Tibial artery (tissue), 4 donors: ENCODE measurements at places on chromosomes 7 and 10.

DNA sequence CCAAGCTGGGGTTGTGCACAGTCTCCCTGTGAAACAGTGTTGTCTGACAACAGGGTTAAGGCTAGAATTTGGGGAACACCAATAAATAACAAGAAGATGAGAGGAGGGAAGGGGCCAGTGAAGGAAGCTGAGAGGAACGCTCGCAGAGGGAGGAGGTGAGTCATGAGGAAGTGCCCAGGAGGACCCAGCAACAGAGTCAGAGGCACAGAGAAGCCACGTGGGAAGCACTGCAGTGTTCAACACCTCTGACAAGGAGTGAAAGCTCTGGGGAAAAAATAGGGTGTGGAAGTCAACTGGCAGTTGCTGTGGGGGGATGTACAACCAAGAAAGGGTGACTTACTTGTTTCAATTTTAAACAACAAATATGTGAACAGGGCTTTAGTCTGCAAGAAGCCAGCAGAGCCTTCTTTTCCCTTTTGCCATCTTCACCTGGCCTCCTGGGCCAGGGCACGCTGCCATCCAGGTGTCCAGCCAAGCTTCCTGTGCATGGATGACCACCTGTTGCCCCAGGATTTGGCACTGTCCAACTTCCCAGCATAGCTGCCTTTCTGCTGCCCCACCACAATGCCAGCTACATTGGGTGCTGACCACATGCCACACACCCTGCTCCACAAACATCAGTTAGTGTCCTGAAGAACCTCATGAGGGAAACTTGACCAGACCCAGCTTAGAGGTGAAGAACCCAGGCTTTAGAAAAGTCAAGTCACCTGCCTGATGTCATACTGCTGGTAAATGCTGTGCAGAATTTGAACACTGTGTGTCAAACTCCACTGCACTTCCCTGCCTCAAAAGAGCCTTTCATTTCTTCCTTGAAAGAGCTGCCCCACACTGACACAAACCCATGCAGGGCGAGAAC is 69.6 kb downstream of the ATXN7L1 start:
- H3K27ac ChIP-seq: no peak overlapping the region
- H3K4me3 ChIP-seq: no peak overlapping the region
- H3K36me3 ChIP-seq: no peaks in the 10 kb centered on the region
- no peaks in the 10 kb centered on the region for H3K4me1 ChIP-seq
- no peaks in the 10 kb centered on the region for H3K27me3 ChIP-seq

DNA sequence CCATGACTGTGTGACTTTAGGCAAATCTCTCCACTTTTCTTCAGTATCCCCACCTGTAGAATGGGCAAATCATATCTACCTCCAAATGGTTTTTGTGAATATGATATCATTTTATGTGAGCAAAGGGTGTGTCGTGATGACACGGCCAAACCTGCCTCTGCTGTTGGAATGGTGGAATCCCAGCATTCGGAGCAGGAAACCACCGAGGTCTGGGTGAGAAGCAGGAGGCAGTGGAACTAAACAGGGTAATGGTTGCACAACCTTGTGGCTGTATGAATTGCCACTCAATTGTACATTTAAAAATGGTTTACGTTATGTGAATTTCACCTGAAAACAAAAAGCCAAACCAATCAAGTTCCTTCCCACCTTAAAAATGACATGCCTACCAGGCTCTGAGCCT is 131.4 kb upstream of the ZMIZ1 start:
- H3K4me1 ChIP-seq: no peaks in the 10 kb centered on the region
- no peaks in the 10 kb centered on the region for H3K36me3 ChIP-seq
- no peak for DNase-seq
- H3K27me3 ChIP-seq: no peaks in the 10 kb centered on the region
- H3K27ac ChIP-seq: no peak overlapping the region

DNA sequence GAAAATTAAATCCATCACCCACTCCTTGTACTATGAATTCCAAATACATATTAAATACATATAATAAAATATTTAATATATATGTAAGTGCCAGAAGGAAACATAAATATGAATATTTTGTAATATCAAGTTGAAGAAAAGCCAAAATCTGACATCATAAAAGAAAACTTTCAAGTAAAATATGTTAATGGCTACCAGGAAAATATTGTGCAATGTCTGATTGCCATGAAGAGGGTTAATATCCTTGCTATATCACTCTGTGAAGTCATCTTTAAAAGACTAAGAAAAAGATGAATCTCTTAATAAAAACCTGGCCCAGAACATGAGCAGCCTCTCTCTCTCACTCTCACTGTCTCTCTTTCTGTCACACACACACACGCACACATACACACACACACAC is 130.2 kb downstream of the EGFR start:
- peaks cover 75% of the 10 kb centered on the region for H3K36me3 ChIP-seq
- H3K4me3 ChIP-seq: no peak overlapping the region
- DNase-seq: no peak
- no peak overlapping the region for H3K27ac ChIP-seq
- no peaks in the 10 kb centered on the region for H3K27me3 ChIP-seq

DNA sequence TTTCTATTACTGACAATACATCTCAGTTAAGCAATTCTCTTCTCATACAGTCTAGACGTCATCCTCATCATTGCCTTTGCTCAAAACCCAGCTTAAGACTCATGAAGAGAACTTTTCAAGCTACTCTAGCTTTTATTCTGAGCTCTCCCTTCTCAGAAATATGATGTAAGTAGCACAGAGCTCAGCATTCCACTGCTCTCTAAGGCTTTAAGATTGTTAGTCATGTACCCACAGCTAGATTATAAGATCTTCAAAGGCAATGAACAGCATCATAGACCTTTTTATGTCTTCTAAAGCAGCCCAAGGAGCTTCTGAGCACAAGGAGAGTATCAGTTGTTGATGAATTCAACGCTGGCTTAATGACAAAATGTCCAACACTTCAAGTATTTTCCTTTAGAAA is 119.3 kb downstream of the NRP1 start:
- peak overlapping the region; percentile 79 for H3K27ac ChIP-seq
- no peak overlapping the region for H3K4me3 ChIP-seq
- peaks cover 55% of the 10 kb centered on the region for H3K4me1 ChIP-seq
- no peaks in the 10 kb centered on the region for H3K36me3 ChIP-seq
- H3K27me3 ChIP-seq: no peaks in the 10 kb centered on the region

DNA sequence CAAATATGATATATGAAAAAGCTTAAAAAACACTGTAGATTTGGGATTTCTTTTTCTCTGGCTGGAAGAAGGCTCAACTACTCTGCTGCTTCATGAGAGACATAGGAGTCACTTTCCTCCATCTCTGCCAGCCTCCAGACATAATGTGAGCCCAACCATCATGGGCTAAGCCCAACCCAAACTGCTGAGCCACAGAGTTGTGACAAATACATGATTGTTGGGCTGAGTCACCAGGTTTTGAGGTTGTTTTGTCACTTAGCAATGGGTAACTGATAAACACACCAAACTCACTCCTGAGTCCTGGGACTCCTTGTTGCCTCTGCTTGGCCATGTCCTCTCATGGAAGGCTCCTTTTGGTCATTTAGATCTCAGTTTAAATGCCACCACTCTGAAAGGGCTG is 381.8 kb upstream of the FZD8 start:
- H3K4me1 ChIP-seq: no peaks in the 10 kb centered on the region
- peak overlapping the region; percentile 20 for H3K27ac ChIP-seq
- H3K36me3 ChIP-seq: no peaks in the 10 kb centered on the region
- H3K27me3 ChIP-seq: no peaks in the 10 kb centered on the region
- H3K4me3 ChIP-seq: no peak overlapping the region
- DNase-seq: no peak

DNA sequence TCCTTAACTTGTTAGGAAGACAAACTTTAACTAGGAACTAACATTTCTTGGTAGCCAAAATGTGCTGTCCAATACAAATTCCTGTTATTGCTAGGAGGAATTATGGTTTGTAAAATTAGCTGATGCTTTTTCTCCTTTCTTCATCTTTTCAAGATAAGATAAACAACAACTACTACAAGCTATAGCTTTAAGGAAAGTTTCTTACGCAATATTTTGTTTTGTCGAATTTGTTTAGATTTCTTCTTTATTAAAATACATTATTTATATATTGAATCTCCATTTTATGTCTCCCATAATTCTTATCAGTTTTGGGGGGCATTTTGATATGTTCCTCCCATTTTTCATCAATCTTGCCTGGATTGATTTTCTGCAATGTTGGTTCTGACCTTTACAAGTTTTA is 277.5 kb downstream of the SUGCT start:
- no peaks in the 10 kb centered on the region for H3K36me3 ChIP-seq
- DNase-seq: no peak
- H3K4me1 ChIP-seq: no peaks in the 10 kb centered on the region
- H3K4me3 ChIP-seq: no peak overlapping the region

GRCh38 chr10:102579328-102579727 is 65.0 kb upstream of the TRIM8 start:
- DNase-seq: no peak
- H3K4me1 ChIP-seq: no peaks in the 10 kb centered on the region
- no peaks in the 10 kb centered on the region for H3K36me3 ChIP-seq
- no peaks in the 10 kb centered on the region for H3K27me3 ChIP-seq

GRCh38 chr10:45424668-45425404 is 50.8 kb downstream of the ALOX5 start:
- H3K4me1 ChIP-seq: peaks cover 16% of the 10 kb centered on the region
- DNase-seq: no peak

DNA sequence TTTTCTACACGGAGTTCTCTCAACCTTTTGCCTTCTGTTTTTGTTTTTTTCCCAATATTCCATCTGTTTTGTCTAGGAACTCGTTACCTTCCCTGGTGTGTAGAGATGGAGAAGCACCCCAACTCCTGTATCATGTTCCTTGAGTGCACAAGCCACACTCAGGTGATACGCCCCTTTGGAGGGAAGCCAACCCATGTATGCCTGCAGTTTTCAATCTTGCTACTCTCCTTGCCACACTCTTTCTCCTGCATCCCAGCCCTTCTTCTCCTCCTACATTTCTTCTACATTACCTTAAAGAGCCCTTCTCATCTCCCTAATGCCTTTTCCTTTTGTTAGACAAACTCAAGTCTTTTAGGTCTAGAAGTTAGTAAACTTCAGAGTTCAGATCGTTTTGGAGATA is 10.2 kb upstream of the SP4 start:
- DNase-seq: no peak
- H3K4me3 ChIP-seq: no peak overlapping the region
- H3K4me1 ChIP-seq: no peaks in the 10 kb centered on the region
- H3K36me3 ChIP-seq: no peaks in the 10 kb centered on the region
- H3K27me3 ChIP-seq: peaks cover 5% of the 10 kb centered on the region

DNA sequence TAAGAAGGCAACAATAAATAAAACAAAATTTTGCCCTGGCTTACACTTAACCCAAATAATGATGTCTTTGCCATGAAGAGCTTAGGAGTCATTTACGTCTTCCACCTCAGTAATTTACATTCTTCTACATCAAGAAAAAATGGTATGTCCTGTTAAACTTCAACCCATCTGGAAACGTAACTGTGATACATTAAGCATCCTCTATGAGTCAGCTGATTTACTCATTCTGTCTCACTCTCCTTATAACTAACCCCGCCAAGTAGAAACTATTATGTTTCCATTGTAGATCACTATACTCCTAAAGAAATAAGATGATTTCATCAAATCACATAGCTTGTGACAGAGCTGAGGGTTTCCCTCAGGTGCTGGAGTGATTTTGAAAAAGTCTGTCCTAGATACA is 330.7 kb downstream of the CDC14C start:
- no peak for DNase-seq
- no peak overlapping the region for H3K27ac ChIP-seq
- no peak overlapping the region for H3K4me3 ChIP-seq
- no peaks in the 10 kb centered on the region for H3K27me3 ChIP-seq
- H3K36me3 ChIP-seq: no peaks in the 10 kb centered on the region
- no peaks in the 10 kb centered on the region for H3K4me1 ChIP-seq

GRCh38 chr10:123470336-123470921 is 195.7 kb upstream of the GPR26 start:
- no peak overlapping the region for H3K27ac ChIP-seq
- no peak for DNase-seq
- H3K4me1 ChIP-seq: no peaks in the 10 kb centered on the region
- no peaks in the 10 kb centered on the region for H3K36me3 ChIP-seq
- no peaks in the 10 kb centered on the region for H3K27me3 ChIP-seq

GRCh38 chr10:101464599-101464998 is 110.6 kb downstream of the BTRC start:
- H3K4me3 ChIP-seq: no peak overlapping the region
- H3K27ac ChIP-seq: no peak overlapping the region
- DNase-seq: no peak
- peaks cover 4% of the 10 kb centered on the region for H3K36me3 ChIP-seq
- H3K4me1 ChIP-seq: peaks cover 22% of the 10 kb centered on the region

DNA sequence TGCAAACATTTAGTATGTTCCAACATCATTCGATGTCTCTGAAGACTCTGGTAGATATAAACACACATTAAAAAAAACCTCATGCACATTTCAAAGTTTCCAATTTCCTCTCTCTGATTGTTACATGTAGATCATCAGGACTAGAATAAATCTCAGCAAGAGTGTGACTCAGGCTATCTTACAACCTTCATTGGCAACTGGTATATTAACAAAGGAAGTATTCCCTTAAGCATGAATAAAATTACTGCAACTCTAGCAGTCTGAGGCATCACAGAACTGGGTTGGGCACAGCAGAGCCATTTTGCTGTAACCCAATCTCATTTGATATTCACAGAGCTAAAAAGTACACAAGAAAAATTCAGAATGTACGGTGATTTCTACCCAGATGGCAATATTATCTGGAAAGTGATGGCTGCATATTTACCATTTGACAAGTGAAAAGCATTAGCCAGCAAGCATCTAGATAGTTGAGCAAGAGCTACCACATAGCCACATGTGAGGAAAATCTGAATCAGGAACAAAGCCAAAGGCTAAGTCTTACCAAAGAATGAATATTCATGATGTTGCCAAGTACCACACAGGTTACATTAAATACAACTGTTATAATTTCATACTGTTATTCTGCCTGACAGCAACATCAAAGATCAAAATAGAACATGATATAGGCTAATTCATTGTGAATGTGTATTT is 232.2 kb downstream of the CRPPA start:
- H3K36me3 ChIP-seq: no peaks in the 10 kb centered on the region
- no peaks in the 10 kb centered on the region for H3K4me1 ChIP-seq
- H3K27ac ChIP-seq: no peak overlapping the region
- no peak overlapping the region for H3K4me3 ChIP-seq

DNA sequence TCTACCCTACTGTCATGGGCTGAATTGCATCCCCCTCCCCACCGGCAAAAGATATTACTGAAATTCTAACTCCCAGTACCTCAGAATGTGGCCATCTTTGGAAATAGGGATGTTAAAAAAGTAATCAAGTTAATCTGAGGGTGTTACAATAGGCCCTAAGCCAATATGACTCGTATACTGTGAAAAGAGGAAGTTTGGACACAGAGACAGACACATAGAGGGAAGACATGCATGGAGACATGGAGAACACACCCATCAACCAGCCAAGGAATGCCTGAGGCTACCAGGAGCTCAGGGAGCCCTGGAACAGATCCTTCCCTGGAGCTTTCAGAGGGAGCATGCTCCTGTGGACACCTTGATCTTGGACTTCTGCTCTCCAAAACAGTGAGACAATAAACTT is 138.2 kb upstream of the ADO start:
- H3K27ac ChIP-seq: no peak overlapping the region
- H3K4me1 ChIP-seq: no peaks in the 10 kb centered on the region
- no peak for DNase-seq
- H3K36me3 ChIP-seq: no peaks in the 10 kb centered on the region

GRCh38 chr7:134126146-134126545 is 994 bp upstream of the LRGUK start:
- no peak overlapping the region for H3K27ac ChIP-seq
- no peaks in the 10 kb centered on the region for H3K36me3 ChIP-seq
- H3K4me3 ChIP-seq: no peak overlapping the region
- H3K4me1 ChIP-seq: peaks cover 12% of the 10 kb centered on the region
- DNase-seq: no peak
